ENCODE measurements at places on chromosomes 12 and 14.
A peak's percentile ranks its signal among the peaks of the same experiment; 100 is the strongest.

GRCh38 chr12:30473274-30473673 is 222.4 kb downstream of the IPO8 start:
- no peak for DNase-seq

DNA sequence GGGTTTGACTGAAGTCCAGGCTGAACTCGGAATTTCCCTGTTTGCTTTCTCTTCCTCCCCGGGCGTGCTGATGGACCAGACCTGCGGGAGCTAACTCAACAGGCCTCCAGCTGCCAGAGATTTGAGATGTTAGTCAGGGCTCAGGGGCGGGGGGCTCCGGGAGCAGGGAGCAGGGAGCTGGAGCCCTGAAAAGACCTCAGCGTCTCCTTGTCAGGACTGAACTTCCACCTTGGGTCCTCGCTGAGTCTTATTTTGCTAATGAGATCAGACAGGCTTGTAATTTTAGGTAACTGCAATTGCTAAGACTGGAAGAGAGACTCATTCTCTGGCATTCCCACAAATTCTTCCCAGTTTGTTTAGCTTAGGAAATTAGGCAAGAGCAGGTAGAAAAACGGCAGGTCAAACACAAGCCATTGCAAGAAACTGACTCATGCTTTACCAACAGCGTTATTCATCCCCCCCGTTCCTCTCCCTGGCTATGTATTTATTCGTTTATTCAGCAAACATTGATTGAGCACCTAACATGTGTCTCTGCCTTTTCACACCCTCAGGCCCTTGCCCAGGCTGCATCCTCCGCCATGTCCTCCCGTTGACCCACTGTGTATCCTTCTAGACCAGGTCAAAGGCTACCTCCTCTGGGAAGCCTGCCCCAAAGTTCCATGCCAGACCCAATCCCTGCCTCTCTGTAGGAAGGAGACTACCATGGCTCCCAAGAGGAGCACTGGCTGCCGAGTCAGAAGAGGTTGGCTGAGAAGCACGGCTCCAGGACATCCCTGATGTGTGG is 80.4 kb upstream of the DIO3 start:
- DNase-seq, result peak; percentile 4

DNA sequence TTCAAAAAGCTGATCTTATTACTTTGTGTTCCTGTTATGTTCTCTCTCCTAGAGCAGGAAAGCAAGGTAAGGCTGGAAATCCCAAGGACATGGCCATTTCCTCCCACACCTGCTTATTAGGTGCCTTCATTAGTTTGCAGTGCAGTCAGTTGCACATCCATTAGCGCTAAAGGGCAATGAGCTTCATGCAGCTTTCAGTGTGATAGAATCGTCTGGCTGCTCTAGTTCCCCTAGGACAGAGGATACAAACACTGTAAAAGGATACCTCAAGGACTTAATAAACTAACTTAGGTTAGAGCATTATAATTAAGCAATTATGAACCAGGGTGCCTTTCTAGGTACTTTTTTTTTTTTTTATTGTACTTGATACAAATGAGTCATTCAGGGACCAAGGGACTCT is 21.1 kb downstream of the TMEM117 start:
- DNase-seq, result no peak

DNA sequence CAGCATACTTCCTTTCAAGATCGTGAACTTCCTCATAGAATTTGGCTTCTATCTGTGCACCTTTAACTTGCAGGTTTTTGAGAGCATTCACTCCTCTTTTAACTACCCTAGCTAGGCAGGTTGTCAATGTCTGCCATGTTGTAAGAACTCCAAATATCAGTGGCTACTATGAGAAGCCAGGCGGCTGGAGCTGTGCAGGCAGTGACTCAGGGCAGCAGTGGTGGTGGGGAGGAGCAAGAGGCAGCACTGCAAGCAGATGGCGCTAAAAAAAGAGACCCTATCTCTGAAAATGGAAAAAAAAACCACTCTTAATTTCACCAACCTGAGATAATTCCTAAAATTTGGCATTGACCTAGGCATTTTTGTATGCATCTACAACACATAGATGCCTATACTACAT is 28.5 kb downstream of the YARS2 start:
- no peak for DNase-seq

GRCh38 chr12:124915239-124916236 is 1.1 kb upstream of the UBC start:
- no peak for DNase-seq

DNA sequence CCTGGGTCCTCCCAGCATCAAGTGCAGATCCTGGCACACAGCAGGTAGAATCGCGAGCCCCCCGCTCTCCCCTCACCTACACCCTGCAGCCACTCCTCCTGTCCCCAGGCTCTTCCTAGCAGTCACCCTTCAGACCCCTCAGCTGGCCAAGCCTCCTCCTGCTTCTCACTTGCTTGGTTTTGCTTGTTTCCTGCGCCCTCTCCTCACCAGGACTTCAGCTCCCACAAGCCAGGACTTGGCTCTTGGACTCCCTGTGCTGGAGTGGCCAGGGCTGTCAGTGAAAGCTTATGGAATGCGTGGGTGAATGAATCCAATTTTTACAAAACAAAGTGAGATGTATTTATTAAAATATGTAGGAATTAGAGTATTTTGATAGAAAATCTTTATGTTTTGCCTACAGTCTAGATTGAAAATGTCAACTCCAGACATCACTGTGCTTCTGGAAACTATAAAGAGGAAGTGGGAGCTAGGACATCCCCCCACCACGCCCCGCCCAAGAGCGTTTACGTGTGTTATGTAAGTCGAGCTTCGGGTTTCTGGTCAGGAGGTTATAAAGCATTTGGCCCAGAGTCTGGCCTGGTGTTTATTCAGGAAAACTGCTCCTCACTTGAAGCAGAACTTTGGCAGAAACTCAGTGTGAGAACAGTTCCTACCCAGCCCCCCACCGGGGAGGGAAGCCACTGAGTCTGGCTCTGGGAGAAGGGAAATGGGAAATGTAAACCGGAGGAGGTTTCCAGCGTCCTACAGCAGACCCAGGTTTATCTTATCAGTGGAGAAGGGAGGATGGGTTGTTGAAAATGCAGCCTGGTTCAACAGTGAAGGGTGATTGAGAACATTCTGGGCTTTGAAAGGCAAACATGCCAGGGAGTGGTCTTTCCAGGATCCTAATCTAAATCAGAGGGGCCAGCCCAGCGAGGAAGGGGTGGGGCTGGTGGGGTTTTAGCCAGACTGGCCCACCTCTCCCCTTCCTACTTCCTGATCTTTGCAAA is 8.8 kb downstream of the ALDH2 start:
- no peak for DNase-seq

GRCh38 chr14:56515739-56516138 is 63.9 kb upstream of the TMEM260 start:
- DNase-seq, result no peak

DNA sequence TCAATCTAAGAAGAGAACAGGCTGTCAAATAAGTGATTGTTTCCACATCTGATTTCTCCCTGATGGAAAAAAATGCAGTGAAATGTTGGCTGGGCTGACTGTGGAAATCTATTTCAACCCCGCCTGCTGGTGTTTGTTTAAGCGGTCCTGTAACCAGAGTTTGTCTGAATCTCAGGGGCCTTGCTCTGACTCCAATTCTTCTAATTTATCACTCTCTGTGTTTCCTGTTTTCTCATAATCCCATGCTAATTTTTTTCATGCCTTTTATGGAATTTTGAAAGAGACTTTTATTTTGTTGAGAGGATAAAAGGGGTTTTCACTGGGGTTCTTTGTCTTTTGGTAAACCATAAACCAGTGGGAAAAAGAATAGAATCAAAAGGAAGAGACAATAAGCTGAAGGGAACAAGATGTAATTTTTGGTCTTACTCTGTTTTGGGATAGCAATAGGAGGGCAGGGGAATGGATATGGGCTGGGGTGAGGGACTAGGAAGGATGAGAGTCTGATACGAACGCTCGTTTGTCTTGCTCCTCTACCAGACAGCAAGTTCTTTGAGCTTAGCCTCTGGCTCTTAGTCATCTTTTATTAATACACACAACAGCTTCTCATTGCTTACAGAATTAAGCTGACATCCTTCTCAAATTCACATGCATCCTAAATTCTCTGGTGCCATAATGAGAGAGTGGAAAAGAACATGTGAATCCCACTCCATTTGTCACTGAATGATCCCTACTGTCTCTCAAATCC is 8.0 kb upstream of the MGP start:
- DNase-seq, result no peak

GRCh38 chr14:61720741-61721140 is 25.4 kb downstream of the HIF1A start:
- DNase-seq, result no peak

- DNase-seq, result no peak
Observed at GRCh38 chr14:47150267-47150666, 498.7 kb upstream of the RPL10L start.

- DNase-seq, result no peak
Observed at GRCh38 chr14:58805057-58805456, 167.3 kb downstream of the DACT1 start.

GRCh38 chr12:129073157-129073915 is 220.1 kb downstream of the GLT1D1 start:
- no peak for DNase-seq

DNA sequence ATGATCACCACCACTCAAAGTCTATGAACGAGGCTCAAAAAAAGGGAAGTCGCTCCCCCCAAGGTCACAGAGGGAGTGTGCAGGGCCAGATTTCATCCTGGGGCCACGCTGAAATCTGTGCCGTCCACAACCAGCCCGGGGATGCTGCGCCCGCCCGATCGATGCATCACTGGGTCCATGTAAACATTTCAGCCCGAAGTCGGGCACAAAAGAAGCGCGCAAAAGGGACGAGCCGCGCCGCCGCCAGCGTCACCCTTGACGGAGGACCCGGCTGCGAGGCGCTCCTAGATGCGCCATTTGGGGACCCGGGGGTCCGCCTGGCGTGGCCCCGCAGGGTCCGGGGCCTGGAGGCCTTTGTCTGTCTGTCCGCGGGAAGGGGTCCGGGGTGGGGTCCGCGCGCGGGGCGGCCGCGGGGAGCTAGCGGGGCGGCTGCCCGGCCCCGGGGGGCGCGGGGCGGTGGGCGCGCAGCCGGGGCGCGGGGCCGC is 503 bp downstream of the FBXO21 start:
- DNase-seq, result peak; percentile 55

DNA sequence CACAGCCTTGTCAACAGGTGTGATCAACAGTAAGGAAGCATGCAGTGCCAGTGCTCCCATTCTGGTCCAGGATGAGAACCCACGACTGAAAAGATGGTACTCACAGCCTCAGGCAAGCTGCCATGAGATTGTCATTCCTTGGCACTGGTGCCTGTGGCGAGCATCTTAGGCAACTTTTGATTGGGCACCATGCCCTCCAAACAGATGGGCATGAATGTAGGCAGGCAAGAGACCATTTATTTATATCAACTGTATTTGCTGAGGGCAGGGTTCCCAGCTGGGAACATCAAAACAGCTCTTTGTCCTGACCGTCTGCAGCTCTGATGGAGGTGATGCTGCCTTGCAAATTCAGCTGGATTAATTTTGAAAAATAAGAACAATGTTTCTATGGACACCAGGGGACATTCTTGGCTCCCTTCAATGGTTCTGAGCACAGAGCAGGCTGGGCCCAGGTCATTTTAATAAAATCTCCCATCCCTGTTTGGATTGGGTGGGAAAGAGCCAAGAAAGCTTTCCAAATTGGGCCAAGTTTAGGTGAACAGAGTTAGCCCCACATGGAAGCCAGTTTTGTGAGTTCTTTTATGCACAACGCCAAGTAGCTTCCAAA is 522.5 kb downstream of the RMST start:
- no peak for DNase-seq

- DNase-seq, result no peak
Observed at GRCh38 chr12:4720637-4720995, 416 bp downstream of the GALNT8 start.

- no peak for DNase-seq
Observed at GRCh38 chr12:1635301-1636095, 6.5 kb downstream of the WNT5B start.

DNA sequence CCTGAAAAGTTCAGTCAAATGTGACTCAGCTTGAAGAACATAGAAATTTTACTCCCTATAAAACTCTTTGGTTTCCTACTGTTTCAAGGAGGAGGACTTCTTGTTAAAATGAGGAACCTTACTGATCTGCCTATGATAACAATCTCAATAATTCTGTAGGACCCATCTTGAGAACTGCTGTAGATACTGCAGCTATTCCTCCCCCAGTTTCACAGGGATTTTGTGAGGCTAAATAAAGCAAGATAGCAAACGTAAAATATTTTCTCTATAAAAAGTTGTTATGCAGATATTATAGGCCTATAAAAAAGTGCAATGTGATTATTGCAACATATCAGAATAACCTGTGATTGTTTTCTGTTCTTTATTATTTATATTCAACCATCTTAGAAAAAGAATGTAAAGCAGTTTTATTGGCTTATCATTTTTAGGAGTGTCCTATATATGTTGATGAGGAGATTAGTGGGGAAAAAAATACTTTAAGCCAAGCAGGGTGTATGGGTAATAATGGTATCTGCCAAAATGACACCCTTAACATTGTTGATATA is 12.1 kb downstream of the CLEC14A start:
- DNase-seq, result no peak

DNA sequence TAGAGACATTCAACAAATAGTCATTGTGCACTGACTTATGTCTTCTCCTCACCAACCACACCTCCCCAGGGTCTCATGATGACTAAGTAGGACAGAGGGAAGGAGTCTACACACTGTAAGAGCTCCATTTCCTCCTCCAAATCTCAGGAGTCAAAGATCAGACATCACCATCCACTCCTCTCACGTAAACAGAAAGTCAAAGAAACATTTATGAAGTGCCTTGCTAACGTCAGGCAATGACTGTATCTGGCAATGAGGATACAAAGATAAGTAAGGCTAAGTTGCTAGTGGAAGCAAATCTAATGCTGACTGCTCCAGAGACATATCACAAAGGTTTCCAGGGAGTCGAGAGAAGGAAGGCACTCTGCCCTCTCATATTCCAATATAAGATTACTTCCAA is 88.9 kb downstream of the SLC2A13 start:
- no peak for DNase-seq

GRCh38 chr12:10747730-10748129 is 24.6 kb upstream of the YBX3 start:
- no peak for DNase-seq

DNA sequence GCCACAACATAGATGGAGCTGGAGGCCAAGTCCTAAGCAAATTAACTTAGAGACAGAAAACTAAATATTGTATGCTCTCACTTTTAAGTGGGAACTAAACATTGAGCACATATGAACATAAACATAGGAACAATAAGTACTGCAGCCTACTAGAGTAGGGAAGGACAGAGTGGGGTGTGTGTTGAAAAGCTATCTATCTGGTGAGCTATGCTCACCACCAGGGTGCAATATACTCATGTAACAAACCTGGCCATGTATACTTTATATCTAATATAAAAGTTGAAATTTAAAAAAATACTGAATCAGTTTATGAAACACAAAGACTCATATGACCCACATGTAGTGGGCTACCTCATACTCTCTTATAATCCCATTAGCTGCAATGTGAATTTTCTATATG is 1305.0 kb downstream of the LRFN5 start:
- DNase-seq, result no peak

Measured in activated naive CD4-positive, alpha-beta T cell treated with anti-CD3 and anti-CD28 coated beads, Interleukin-2, amount 10 ng/mL, durations not matched to agents 7 days and 5 days (primary cell).